ENCODE measurements at places on chromosomes 16 and 17.
A peak's percentile ranks its signal among the peaks of the same experiment; 100 is the strongest.

DNA sequence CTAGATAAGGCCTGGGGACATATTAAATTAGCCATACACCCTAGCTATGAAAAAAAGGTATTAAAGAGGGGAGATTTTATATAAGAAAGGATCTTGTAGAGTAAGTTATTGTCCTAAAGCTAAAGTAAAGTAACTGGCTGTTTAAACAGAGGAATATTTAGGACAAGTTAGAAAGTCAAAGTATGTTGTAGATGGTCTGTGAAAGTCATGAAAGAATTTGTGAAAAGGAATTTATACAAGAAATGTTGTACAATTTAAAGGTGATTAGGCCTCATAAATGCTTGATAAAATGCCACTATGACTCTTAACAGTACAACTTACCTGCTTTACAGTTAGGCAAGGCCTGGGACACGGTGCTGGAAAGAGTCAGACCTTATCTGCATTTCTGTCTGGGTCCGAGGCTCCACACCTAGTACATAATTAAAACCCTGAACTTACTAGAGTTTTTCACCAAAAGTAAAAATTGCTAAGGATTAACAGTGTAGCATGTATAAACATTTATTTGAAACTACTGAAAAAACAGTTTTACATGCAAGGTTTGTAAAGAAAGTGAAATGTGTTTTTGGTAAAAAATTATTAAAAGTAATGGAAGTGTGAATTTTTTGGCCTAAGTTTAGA, 445.3 kb upstream of the TOM1L1 start:
- no peak for DNase-seq

DNA sequence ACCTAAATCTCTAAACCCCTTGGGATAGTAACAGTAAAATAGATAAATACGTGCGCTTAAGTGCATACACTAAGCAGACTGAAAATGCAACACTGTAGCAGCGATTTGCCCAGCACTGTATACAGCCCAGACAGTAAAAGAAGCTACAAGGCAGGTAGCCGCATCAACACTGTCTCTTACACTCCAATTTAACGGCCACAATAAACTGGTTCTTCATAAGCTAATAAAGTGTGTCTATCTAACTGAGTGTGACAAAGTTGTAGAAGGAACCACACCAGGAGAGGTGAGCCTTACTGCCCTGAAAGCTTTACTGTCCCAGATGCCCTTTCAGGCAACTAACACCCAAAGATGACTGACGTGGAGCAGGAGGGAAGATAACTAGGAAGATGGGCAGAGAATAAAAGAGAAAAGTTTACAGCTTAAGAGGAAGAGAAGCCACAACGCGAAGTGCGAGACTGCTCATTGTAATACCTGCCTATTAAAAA, 847 bp downstream of the ZDHHC7 start:
- DNase-seq, result no peak

DNA sequence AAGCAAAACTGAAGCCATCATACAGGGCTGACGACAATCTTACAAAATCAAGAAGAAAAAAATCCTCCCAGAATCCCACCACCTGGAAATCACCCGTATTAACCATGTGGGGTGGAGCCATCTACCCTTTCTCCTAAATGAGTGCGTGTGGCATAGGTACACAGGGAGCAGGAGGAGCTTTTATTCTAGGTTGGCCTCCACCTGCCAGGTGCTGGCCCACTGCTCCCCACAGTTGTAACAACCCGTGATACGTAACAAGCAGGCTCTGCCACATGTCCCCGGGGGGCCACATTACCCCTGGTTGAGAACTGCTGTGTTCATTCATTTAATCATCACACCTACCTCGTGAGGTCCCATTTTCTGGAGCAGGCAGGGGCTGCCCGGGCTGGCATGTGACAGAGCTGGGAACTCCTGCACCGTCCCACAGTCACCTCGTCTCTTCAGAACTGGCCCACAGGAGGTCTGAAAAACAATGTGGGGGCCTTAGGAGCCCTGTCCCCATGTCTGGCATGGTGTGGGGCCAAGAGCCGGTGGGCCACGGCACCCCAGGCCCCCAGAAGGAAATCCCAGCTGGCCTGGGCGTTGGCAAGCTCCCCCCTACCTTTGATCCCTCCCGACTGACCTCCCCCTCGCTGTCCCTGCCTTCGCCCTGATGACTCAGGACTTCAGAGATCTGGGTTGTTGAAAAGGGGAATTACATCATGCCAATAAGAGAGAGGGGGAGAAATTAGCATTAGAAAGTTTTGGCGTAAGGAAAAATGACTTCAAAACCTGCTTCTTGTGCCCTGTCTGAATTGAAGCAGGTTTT, 12.9 kb downstream of the CMIP start:
- DNase-seq, result no peak

GRCh38 chr17:6578491-6578890, 22.1 kb upstream of the PITPNM3 start:
- DNase-seq, result no peak

- no peak for DNase-seq
These were observed 37.3 kb upstream of the FA2H start for GRCh38 chr16:74811911-74812310.

DNA sequence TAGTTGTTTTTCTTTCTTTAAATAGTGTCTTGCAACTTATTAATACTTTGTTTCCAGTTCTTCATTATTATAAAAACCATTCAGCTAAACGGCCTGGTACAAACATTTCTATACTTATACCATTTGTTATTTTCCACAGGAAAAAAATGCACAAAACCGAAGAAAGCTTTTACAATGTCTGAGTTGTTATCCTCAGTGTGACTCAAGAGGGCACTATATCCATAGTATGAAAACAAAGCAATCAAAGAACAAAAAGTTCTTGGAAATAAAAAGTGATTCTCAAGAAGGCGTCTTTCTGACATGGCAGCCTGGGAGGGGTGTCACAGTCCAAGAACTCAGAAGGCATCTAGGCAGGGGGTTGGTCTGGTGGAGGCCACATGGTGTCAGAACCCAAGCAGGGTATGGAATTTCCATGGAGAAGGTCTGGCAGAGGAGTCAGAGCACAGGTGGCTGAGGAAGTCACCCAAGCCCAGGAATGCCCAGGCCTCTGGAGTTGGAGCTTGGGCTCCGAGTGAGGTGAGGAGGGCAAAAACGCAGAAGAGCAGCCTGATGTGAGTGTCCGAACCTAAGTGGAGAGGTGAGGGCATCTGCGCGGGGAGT, 70.9 kb upstream of the ATP2A3 start:
- DNase-seq, result no peak

- peak; percentile 55 for DNase-seq
These were observed 800 bp downstream of the PLEKHH3 start for GRCh38 chr17:42675965-42676423.

DNA sequence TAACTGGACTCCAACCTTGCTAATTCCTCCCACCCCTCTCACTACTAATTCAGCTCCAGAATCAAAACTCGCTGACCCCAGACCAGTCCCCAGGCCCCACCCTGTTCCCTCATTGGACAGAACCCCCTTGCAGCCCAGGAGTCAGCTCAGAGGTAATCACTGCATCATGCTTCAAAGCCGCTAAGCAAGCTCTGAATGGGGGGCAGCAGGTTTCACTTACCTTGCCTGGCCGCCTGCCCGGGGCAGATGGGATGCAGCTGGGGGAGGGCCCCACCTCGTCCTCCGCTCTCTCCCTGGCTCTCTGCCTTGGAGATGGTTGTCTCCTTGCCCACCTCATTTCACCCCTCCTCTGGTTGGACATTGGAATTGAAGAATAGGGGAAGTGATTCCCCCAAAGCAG, 4.8 kb upstream of the NGFR start:
- no peak for DNase-seq

GRCh38 chr16:80107900-80108299, 432.9 kb upstream of the DYNLRB2 start:
- DNase-seq, result no peak

- no peak for DNase-seq
These were observed 4.0 kb upstream of the WNT3 start for GRCh38 chr17:46822388-46822921.

GRCh38 chr16:28505489-28506137, 1.0 kb downstream of the IL27 start:
- no peak for DNase-seq

DNA sequence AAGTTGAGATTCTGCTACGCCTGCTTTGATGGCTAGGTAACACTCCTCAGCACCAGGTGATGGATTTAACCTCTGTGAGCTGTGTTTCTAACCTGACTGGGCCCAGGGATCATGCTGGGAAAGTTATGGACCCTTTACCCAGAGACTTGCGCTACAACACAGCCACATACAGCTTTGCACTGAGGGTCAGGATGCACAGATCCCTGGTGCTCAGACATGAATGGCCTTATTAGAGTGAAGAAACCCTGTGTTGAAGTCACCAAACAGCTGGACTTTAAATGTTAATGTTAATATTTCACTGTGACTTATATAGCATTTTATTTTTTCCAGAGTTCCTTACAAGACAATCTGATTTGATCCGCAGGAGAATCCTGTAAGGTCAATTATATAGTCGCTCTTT, 114.3 kb downstream of the MSI2 start:
- no peak for DNase-seq

DNA sequence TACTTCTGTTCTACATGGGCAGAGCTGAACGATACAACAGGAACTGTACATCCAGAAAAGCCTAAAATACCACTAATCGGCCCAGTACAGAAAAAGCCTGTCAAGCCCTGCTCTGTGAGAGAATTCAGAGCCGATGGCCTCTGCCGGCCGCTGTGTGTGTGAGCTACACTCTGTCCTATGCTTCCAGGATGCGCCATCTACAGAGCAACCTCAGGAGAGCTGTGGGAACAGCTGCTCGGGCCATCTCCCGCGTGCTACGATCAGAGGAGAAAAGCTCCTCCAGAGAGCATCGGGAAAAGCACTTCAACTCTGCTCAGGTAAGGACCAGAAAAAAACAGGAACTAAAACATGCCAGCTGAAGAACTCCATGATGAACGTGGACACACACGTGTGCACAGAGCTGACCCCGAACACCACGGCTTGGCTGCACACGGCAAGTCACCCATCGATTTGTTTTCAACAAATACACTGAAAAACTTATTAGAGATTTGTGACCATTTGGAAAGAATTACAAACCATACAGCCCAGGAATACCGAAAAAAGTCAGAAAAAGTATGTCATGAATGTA, 115.9 kb downstream of the ANKRD11 start:
- DNase-seq, result no peak

DNA sequence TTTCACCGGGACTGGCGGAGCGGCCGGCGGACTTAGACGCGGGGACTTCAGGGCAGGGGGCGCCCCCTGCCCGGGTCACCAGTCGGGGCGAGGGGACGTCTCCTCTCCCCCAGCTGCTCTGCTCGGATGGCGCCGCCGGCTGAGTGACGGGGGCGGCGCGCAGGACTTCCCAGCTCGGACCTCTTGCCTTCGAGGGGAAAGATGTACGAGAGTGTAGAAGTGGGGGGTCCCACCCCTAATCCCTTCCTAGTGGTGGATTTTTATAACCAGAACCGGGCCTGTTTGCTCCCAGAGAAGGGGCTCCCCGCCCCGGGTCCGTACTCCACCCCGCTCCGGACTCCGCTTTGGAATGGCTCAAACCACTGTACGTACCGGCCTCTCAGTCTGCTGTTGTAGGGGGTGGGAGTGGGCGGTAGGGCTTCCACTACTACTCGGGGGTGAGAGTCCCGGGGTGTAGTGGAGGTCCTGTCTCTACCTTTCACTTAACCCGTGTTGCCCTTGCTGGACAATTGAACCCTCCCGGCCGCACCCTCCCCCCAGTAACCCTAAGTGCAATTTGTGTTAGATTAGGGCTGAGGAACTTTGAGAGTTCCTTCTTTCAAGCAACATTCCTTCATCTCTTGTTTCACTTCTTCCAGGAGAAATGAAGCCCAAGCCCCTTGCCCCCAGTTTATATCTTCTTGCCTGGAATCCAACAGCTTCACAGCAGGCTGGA, 21.9 kb downstream of the GJD3 start:
- DNase-seq, result no peak

DNA sequence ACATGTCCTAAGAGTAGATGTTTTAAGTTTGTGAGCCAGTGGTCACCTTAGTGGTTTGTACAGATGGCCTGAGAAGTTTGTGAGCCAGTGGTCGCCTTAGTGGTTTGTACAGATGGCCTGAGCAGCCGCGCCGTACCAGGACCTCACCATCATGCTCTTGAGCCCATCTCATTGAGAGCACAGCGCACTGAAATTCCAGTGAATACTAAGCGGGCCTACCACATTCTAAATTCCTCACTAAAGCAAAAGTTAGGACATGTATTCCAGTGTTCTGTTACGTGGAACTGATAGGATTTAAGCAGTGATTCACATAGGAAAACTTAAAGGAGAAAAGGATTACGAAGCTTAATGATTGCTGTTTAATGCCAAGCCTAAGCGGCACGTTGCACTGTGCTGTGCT, 3.9 kb downstream of the USP10 start:
- DNase-seq, result no peak

DNA sequence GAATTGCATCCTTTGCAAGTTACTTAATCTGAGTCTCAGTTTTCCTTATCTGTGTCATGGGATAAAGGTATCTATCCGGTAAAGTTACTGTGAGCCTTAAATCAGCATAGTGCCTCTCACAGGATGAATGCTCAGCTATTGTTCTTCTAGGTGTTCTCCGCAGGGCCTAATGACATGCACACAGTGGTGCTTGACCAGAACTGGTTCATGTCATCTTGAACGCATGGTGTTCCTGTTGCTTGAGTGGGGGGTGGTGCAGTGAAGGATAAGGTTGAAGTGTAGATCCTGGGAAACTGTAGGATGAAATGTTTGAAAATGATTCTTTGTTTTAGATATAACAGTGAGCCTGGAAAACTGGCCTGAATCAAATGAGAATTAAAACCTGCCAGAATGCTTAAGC, 4.0 kb downstream of the KRT40 start:
- DNase-seq, result no peak

DNA sequence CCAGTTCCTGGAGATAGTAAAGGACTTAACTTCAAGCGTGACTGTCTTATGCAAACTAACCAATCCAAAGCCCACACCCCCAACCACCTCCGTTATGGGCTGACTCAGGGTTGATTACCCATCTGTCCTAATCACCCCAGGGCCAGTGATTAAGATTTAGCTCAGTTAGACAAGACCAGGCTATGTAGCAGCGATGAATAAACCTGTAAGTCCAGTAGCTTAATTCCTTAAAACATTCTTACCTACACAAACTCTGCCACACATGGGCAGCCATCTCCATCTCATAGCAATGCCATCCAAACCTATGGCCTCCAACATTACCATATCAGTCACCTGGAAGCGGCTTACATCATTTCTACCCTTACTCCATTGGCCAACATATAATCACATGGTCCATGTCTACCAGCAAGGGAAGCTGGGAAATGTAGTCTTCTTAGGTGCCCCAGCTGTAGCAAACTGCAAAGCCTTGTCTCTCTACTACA, 266.7 kb downstream of the SHISA9 start:
- DNase-seq, result no peak

All from COR-L47 (cell line).